ENCODE measurements at places on chromosomes 7 and 10.

DNA sequence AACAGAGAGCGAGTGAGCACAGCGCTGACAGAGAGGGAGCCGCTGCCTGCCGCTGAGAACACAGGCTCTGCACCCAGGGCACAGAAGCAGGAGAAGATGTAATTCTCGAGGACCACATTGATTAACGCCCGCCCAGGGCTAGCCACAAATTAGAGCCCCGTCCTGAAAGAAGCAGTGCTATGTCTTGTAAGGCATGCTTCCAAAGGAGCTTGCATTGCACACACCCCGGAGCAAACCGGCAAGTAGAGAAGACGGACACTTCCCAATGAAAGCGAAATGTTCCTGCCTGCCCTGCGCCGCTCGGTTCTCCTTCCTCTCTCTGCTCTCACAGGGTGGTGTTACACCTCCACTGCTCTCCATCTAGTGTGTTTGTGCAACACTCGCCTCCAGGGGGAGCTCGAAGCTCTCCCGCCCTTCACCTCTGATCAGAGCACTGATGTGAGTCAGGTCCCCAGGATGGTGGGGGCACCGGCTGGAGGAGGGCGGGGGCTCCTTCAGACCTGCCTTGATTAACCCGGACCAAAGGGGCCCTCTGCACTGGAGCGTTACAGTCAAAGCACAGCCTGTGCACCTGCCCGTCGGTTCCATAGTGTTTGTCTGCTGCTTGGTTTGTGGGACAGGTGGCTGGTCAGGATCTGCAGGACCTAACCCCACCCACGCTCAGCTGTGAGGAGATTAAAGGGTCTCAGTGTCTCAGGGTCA is 316.5 kb downstream of the ADARB2 start:
- DNase-seq = peak; percentile 51

- no peak for DNase-seq
Measured at GRCh38 chr7:151395036-151395367, 14.8 kb downstream of the WDR86 start.

DNA sequence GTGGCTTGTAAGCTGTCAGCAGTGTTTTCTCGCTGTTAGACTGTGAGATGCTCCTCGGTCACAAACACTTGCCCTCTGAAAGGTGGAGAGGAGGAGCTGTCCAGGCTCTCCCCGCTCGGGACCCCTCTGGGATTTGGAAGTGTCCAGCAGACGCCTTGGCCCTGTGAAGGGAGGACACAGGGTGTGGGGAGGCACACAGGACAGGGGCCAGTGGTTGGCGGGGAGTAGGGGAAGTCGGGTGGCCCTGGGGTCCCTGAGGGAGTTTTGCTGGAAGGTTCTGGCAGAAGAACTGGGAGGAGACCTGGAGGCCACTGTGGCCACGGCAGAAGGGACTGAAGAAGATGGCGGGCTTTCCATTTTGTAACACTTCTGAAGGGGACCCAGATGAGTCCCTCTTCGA is 47.2 kb upstream of the DPYSL4 start:
- DNase-seq = no peak

DNA sequence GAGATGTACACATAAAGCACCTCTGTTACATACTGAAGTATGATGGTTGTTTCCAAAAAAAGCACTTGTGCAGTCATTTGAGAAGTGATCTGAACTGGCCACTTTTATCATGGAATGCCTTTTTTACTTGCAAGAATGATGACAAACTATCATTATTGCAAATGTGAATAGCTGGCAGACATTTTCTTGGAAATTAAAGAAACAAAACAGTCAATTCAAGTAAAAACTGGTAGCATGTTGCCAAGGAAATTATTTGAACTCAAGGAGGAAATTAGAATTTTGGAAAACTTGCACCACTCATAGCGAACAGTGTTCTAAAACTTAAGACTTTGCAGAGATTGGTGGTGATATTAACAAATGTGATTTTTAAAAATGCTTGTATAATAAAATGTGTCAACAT is 6.6 kb downstream of the RHEB start:
- no peak for DNase-seq

GRCh38 chr10:84820596-84820995 is 492.2 kb downstream of the CCSER2 start:
- no peak for DNase-seq

DNA sequence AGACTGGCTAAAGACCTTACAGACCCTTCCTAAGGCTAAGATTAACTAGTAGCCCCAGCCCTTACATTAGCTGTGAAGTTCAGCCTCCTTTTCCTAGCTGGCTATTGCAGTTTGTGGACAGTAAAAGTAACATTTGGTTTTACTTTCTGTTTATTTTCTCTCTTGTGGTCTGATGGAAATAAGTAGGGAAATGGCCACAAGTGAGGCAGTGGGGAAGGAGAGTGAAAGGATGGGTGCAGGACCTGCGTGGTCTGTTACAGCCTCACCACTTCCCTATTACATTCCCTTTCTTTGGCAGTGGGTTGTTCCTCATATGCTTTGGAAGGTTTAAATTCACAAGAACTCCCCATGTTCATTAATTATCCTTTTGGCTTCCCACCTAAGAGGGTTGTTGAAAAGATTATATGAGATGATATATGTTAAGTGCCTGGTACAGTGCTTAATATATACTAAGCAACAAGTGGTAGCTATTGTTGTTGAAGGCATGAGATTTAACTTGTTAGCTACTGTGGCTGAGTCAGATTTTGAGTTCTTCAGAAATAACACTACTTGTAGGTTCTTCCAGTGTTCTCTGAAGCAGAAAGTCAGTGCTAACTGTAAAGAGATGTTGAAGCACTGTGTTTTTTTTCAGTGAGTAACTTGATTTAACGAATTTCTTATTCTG is 181.7 kb downstream of the ST7 start:
- no peak for DNase-seq

DNA sequence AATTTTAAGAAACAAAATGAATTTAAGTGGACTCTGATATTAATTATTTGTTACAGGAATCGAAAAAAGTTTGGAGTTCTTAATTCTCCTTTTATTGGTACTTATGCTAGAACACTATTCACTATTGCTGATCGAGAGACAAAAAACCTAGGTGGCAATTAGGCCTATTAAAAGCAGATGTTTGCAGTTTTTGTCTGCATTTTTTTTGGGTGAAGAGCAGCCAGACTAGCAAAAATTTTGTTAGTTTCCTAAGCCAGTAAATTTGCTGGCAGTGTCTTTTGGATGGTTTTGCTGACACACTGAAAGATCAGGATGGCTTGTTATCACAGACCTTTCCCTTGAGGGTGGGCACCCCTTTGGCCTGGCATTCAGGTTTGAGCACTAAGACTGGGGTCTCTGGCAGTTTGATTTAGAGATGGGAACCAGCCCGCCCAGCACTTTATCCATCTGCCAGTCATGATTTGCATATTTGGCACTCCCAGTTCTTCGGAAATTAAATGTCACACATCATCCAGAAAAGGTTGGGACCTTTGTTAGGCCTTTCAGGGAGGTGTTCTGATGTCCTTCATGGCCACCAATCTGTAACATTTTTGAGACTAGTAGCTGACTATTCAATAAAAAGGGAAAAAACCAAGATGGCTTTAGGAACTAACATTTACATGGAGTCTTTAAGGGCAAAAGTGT is 57.3 kb downstream of the INPP5F start:
- DNase-seq = no peak

- no peak for DNase-seq
Measured at GRCh38 chr7:98285157-98286092, 3.9 kb downstream of the BRI3 start.

- no peak for DNase-seq
Measured at GRCh38 chr10:56370217-56371113, 9.4 kb upstream of the ZWINT start.

DNA sequence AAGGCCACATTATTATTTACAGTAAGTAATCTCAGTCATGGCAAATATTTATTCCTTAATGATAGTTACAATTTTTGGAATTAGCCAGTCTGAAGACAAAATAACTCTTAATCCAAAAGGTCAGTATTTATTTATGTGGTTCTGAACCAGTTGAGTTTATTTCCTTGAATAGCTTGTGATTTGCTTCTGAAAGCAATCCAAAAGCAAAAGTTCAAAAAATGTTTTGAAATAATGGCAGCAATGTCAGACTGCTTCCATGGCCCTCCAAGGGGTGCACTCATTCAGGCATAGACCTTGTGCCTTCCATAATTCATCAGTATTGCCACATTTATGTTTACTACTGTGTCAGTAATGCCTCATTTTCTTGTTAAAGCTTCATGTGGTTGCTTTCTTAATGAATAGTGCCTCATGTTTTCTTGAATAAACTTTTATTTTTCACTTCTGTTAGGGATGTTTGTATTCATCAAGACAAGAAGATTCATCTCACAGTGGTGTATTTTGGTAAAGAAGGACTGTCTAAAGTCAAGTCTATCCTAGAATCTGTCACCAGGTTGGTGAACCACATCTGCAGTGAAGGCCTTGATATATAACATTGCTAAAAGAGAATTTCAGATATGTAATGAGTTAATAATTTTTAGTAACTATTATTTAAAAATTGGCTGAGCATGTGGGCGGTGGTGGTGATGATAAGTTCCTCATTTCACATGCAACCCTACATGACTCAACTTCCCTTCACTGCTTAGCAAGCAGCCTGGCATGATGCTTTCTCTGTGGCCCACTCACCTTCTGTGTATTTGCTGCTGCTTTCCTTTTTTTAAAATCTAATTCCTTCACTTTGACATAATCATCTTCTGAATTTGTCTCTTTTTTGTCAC is 22.0 kb downstream of the CSGALNACT2 start:
- DNase-seq = no peak

Data from anterior cingulate cortex (tissue), 58 donors.